Jurkat, Clone E6-1 (cell line): ENCODE measurements at places on chromosomes 4 and X.

GRCh38 chr4:20422398-20422797 lies 170.7 kb downstream of the SLIT2 start:
- DNase-seq, result peak; percentile 27

DNA sequence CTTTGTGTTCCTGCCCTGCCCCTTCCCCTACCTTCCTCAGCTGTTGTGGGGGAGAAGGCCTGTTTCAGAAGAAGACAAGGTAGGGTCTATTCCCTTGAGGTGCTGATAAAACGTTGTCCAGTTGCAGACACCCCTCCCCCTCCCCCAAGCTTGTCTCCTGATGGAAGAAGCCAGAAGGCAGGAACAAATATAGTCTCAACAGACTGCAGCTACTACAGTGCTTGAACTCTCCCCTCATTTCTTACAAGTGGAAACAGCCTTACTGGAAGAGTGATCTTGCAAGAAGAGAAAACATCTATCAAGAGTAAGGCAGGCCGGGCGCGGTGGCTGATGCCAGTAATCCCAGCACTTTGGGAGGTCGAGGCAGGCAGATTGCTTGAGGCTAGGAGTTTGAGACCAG lies 11.0 kb upstream of the MAP7D3 start:
- no peak for DNase-seq

DNA sequence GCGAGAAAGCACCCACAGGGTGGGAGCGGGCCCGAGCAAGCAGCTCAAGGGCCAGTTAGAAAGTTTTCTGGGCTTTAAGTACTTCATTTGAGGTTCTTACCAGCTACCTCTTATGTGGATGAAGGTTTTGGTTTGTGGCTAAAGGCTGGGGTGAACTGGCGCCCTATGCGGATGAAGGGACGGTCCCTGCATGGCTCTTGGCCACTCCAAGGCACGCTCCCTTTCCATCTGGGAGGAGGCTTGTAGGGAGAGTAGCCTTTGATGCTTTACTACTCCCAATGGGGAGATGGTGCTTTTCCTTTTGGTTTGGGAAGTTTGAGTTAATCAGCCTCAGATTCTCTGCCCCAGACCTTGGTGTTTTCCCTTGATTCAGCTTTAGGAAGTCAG lies 17.7 kb downstream of the MRFAP1 start:
- no peak for DNase-seq

- no peak for DNase-seq
Measured at GRCh38 chr4:169811476-169811875, 53.7 kb upstream of the HPF1 start.

DNA sequence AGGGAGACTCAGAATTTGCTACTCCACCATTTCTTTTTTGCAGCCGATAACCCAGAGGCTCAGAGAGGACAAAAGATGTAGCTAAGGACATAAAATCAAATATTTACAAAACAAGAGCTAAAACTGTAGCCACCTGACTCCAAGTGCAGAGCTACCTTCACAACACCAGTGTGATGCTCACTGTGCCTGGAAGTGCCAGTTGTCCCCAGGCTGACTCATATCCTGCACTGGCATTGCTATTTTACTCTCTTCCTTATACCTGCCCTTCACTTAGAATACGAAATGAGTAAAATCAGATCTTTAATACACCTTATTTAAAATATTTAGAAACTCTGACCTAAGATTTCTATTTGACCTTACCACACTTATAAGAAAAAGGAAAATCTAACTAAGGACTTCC lies 39.5 kb downstream of the SLC7A11 start:
- DNase-seq, result no peak

GRCh38 chrX:115147220-115147619 lies 42.0 kb upstream of the RBMXL3 start:
- no peak for DNase-seq

DNA sequence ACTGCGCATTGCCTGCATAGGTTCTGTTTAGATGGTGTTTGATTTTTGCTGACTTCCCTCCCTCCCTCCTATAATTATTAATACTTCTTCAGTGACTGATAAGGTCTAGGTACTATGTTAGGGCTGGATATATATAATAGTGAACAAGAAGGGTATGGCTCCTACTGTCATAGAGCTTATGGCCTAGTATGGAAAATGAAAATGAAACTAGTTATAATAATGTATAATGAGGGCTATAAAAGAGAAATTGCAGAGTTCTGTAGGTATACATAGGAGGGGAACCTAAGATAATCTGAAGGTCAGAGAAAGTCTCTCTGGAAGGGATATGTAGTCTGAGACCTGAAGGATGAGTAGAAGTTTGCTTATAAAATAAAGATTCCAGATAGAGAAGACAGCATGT lies 102.1 kb downstream of the DCK start:
- no peak for DNase-seq

DNA sequence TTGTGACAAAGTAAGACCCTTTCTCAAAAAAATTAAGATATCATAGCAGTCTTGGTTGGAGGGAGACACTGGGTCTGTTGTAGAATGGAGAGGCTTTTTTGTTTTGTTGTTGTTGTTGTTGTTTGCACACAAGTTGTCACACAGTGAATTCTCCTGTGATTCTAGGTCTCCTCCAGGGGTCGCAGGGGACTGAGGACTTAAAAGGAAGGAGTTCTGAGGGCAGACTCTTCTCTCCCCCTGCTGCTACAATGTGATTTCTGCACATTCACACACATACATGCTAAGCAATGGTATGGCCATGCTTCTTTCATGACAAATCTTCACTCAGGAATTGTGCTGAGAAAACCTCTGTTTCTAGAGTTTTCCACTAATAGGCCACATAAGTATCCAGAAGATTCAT lies 71.1 kb downstream of the ZNF732 start:
- peak; percentile 35 for DNase-seq

DNA sequence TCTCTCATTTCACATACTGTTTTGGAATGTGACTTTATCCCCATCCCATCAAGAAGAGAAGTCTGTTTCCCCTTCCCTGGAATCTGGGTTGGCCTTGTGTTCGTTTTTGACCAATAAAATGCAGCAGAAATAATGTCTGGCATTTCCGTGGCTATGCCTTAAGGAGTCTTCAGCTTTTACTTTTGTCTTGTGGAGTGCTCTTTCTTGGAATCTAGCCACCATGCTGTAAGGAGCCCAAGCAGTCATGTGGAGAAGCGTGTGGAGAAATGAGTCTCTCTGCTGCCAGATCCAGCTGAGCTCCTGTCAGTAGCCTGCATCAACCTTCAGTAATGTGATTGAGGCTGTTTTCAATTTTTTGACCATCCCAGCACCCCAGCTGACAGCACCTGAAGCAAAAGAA lies 84.4 kb upstream of the ARMCX2 start:
- no peak for DNase-seq

GRCh38 chrX:69618803-69619202 lies 2.9 kb downstream of the EDA start:
- no peak for DNase-seq

DNA sequence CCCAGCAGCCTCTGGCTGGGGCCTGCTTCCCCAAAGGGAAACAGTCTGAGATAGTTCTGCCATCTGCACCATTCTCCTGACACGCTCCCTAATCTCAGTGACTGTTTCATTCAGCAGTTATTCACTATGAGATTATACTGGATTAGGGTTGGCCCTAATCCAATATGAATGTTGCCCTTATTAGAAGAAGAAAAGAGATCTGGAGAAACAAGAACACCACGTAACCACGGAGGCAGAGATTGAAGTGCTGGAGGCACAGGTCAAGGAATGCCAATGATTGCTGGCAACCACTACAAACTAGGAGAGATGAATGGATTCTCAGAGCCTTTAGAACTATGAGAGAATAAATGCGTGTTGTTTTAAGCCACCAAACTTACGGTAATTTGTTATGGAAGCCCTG lies 7.4 kb downstream of the ACOX3 start:
- DNase-seq, result no peak

DNA sequence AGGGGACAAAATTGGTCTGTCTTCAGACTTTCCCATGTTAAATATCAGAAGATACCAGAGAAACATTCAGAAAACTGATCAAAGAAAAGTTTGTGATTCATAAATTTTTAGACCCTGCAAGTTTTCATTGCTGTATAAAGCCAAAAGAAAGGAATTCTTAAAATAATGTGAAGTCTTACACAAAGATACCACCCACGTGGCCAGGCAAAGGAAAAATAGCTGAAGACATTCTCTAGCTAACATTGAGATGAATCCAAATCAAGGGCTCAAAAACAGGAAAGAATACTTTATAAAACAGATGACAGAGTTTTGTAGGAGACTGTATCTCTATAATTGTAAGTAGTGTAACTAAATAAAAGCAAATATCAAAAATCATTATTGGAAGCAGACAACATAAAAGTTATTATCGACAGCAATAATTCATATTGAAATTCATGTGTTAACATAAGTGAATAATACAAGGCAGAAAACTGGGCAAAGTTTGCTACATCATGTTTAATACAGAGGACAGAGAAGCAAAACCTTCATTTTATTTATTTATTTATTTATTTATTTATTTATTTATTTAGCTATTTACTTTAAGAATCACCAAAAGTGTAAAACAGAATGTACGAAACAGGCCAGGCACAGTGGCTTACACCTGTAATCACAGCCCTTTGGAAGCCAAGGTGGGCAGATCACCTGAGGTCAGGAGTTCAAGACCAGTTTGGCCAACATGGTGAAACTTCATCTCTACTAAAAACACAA lies 204.6 kb upstream of the SLIT2 start:
- no peak for DNase-seq

DNA sequence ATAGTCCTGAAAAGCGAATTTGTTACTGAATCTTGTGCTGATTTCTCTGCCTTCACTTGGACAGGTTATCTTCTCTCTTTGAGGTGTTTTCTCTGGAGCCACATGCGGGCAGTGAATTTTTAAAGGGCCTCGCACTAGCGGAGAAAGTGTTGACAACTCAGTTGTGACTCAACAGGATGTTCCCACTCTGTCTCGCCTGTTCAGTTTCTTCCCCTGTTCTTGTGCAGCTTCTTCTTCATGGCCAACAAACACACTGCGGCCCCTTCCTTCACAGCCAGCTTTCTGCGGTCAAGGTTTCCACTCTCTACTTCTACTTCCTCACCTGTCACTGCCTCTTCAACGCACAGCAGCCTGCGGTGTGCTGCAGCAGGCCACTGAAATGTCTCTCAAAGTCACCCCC lies 1.1 kb upstream of the SHROOM4 start:
- DNase-seq, result no peak

GRCh38 chrX:12970691-12971202 lies 4.2 kb upstream of the TMSB4X start:
- DNase-seq, result no peak

GRCh38 chr4:142467088-142467487 lies 379.0 kb downstream of the INPP4B start:
- DNase-seq, result no peak

DNA sequence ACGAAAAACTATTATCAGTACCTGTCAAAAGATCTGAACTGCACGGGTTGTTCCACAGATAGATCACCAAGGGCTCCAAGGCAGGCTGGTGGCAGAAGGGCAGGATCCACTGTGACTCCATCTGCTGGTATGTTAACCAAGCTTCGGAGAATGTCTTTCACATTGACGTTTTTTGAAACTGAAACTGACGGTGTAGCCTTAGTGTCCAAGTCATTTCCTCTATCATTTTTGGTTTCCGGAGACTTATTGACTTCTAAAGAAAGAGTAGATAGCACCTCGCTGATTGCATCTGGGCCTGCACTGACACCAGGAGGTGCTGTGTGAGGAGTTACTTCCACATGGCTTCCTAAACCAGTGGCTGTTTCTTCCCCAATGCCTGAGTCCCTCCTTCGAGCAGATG lies 186.9 kb downstream of the LRBA start:
- DNase-seq, result no peak

DNA sequence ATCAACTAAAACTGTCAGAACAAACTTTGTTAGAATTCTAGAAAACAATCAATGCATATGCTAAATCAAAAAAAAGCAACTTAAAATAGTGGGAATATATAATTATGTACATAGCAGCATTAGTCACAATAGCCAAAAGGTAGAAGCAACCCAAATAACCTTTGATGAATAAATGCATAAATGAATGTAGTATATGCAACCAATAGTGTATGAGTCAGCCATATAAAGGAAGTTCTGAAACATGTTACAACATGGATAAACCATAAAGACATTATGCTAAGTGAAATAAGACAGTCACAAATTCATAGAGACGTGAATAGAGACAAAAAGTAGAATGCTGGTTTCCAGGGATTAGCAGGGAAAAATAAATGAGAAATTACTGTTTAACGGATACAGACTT lies 762.8 kb upstream of the INTU start:
- DNase-seq, result no peak

DNA sequence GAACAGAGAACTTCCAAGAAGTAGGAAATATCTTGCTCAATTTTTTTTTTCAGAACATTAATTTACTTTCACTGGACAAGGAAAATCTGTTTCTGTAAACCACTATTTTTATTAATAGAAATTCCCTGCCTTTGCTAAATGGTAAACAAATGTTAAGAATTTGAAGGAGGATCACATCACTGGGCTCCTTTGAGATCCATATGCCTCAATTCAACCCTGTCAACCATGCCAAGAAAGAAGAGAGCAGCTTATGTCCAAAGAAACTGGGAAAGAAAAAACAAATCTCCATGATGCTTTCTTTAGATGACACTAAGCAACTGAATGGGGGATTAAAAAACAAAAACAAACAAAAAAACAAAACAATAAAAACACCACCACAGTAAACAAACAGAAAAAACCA lies 47.7 kb downstream of the LNX1 start:
- DNase-seq, result no peak

DNA sequence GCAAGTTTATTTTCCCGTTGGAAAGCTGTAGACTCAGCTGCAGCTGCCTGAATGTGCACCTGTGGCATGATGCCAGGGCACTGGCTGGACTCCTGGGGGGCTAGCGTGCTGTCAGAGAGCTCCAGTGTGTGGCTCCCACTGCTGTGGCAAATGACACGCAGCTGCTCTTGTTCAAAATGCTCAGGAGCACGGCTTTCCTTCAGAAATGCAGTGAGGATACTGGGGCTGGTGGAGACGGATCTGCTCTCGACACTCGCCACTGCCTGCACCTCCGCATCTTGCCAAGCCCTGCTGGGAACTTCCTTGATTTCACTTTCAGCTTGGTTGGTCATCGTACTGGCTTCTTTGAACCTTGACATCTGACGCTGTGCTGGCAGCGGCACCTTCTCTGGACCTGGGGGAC lies 58.7 kb downstream of the GPRIN3 start:
- no peak for DNase-seq

GRCh38 chr4:156933633-156934258 lies 37.9 kb downstream of the PDGFC start:
- no peak for DNase-seq

- DNase-seq, result no peak
Measured at GRCh38 chr4:182338746-182339145, 95.5 kb downstream of the TENM3 start.
